Transverse colon (tissue), 4 donors: ENCODE measurements at places on chromosomes 3 and 15.
A peak's percentile ranks its signal among the peaks of the same experiment; 100 is the strongest.

- no peak for DNase-seq
Measured at GRCh38 chr3:191003742-191004141, 141.2 kb upstream of the GMNC start.

GRCh38 chr15:41483519-41483918 is 10.2 kb upstream of the ITPKA start:
- no peak for DNase-seq

GRCh38 chr15:58771621-58772250 is 634 bp downstream of the MINDY2 start:
- DNase-seq = peak; percentile 54

GRCh38 chr15:98731712-98732450 is 83.5 kb downstream of the IGF1R start:
- DNase-seq = no peak

DNA sequence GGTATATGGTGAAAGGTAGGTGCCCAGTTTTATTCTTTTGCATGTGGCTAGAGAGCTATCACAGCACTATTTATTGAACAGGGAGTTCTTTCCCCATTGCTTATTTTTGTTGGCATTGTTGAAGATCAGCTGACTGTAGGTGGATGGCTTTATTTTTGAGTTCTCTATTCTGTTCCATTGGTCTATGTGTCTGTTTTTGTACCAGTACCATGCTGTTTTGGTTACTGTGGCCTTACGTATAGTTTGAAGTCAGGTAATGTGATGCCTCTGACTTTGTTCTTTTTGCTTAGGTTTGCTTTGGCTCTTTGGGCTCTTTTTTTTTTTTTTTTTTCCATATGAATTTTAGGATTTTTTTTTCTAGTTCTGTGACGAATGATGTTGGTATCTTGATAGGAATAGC is 139.2 kb upstream of the CTNNB1 start:
- DNase-seq = no peak

DNA sequence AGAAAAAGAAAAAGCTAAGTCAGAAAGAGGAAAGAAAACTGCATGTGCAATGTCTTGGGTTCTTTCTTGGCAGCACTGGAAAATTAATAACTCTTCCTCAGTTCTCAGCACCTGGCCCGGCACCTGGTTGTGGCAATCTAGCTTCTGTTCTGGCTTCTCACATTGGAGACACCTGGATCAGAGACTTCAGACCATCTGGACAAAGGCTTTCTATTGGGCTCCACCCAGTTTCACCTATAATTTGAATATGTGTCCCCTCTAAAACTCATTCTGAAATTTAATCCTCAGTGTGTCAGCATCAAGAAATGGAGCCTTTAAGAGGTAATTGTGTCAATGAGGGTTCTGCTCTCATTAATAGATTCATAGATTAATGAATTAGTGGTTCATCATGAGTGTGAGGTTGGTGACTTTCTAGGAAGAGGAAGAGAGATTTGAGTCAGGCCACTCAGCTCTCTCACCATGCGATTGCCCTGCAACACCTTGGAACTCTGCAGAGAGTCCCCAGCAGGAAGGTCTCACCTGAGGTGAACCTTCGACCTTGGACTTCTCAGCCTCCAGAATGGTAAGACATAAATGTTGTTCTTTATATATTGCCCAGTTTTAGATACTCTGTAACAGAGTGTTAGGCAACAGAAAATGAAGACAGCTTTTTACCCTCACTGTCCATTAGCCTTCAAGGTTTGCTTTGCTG is 679.9 kb downstream of the NTRK3 start:
- no peak for DNase-seq

DNA sequence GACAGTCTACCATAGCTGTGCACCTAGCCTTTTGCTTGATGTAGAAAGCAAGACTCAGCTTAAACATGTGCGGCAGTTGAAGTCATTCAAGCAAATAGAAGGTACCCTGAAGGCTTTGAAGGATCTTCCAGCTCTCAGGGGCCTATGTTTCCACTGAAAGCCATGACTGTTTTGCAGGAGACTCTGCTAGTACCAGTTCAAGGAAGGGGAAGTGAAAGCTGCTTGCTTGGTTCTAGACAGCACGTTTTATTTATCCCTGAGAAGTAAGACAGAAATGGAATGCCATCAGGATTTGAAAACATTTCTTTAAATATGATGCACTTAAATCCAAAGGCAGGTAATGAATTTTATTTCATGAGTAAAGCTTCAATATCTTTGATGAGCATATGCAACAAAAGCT is 311.4 kb downstream of the PDCD6IP start:
- DNase-seq = no peak

DNA sequence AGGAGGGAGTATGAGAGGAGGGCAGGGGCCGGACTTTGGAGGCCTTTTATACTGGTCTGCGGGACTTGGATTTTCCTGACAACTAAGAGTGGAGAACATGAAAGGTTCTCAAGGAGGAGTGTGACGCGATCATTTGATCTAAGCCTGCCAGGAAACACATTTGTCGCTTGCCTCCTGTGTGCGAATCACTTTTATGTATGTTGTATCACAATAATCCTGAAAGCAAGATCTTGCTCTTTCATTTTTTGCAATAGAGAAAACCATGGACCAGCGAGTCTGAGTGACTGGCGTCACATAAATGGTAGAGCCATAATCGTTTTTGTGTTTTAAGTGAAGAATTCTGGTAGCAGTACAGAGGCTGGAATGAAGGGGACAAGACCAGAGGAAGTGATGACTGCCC is 100.7 kb downstream of the ARNT2 start:
- no peak for DNase-seq

- no peak for DNase-seq
Measured at GRCh38 chr3:11969986-11970385, 34.2 kb upstream of the SYN2 start.

GRCh38 chr3:52053307-52054304 is 2.8 kb downstream of the DUSP7 start:
- no peak for DNase-seq

- DNase-seq = no peak
Measured at GRCh38 chr3:127351321-127351720, 63.5 kb upstream of the PRR20G start.
